PC-9 (cell line): ENCODE measurements at places on chromosomes 2 and 18. TPM values are rescaled to one million over a fixed set of nuclear protein-coding genes. Genes with fewer than 3 reads are reported as not detected.

DNA sequence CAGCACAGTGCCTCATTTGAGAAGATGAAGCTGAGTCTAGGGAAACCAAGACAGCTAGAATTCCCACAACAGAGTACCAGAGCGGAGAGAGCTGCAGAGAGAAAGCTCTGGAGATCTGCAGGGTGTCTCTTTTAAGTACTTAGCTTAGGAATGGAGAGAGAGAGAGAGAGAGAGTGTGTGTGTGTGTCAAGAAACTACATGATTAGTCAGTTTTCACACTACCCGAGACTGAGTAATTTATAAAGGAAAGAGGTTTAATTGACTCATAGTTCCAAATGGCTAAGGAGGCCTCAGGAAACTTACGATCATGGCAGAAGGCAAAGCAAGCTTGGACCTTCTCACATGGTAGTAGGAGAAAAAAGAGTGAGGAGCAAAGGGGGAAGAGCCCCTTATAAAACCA is 64.0 kb downstream of the HIBCH start:
- no peaks in the 10 kb centered on the region for H3K4me1 ChIP-seq
- no peaks in the 10 kb centered on the region; the same call in 1 of the 2 replicates for H3K36me3 ChIP-seq
- DNase-seq = no peak
- no peak overlapping the region for H3K27ac ChIP-seq
- H3K27me3 ChIP-seq = no peaks in the 10 kb centered on the region

- H3K4me1 ChIP-seq = peaks cover 12% of the 10 kb centered on the region; the same call in 1 of the 2 replicates
- no peak overlapping the region for H3K27ac ChIP-seq
- H3K27me3 ChIP-seq = no peaks in the 10 kb centered on the region
Measured at GRCh38 chr2:229300790-229301189, 29.7 kb upstream of the PID1 start.

Gene PLA2R1
- 0.33 and 0.40 TPM in 2 replicates for total RNA-seq

DNA sequence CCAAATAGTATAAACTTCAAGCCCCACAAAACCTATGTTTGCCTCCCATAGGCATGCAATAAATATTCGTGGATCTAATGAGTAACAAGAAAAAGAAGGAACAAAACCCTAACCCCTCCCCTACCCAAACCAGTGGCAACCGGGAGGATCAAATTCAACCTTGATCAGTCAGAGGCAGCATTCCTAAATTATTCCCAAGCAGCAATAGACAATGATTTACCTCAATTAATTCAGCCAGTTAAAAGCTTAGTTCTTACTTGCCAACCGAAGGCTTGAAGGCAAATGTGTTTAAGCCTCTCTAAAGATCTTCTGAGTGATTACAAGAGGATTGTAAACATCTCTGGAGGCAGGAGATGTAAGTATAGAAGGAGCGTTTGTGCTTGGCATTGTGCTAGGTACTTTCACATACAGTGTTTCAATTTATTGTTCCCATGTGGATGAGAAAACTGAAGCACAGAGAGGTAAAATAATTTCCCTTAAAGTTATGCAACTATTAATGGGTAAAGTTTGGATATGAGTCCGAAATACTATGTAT is 197.7 kb downstream of the MTX2 start:
- no peak overlapping the region for H3K4me3 ChIP-seq
- DNase-seq = no peak
- no peaks in the 10 kb centered on the region for H3K27me3 ChIP-seq
- H3K36me3 ChIP-seq = no peaks in the 10 kb centered on the region

DNA sequence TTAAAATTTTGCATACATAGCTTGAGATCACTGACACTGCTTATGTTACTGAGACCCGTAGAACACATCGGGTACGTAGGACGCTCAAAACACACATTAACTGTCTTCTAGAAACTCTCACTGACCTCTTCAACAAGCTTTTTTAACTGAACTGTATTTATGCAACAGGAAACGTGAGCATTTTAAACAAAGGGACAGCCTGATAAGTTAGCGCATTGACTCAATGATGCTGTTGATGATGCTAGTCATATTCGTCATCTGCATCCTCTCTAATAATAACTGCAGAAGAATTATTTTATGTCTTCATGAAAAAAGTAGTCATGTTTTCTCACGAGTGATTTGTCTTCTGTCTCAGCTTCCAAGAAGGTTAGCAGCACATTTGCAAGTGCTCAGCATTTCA is 824.0 kb downstream of the DCDC2C start:
- no peaks in the 10 kb centered on the region for H3K36me3 ChIP-seq
- no peaks in the 10 kb centered on the region for H3K27me3 ChIP-seq
- no peak overlapping the region for H3K4me3 ChIP-seq
- no peak overlapping the region for H3K27ac ChIP-seq
- no peaks in the 10 kb centered on the region for H3K4me1 ChIP-seq
- no peak for DNase-seq

DNA sequence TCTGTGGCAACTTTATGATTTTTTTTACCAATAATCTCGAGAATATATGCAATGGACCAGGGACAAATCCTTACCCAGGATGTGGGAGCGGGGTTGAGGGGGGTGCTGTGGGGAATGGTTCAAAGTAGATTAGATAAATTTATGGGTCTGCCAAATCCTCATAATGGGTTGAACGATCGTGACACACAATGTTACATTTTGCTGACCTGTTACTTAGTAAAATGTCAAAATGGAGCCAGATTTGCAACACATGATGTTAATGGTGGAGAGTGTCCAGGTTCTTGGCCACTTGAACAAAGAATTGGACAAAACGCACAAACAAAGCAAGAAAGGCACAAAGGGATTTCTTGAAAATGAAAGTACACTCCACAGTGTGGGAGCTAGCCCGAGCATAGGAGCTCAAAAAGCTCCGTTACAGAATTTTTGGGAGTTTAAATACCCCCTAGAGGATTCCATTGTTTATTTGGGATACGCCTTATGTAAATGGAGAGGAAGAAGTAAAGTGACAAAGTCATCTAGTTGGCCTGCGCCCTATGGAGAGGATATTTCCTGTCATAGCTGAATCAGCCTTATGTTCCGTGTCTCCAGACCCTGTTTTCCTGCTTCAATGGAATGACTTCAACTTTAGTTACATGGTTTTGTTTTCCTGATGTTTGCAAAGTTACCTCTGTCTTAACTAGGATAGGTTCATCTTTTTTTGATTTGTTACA is 776.0 kb downstream of the DCC start:
- no peaks in the 10 kb centered on the region for H3K36me3 ChIP-seq
- no peaks in the 10 kb centered on the region for H3K4me1 ChIP-seq
- DNase-seq = no peak
- H3K27ac ChIP-seq = no peak overlapping the region
- H3K27me3 ChIP-seq = no peaks in the 10 kb centered on the region

Gene SGPP2
- total RNA-seq = 0.57 and 1.1 TPM in 2 replicates

DNA sequence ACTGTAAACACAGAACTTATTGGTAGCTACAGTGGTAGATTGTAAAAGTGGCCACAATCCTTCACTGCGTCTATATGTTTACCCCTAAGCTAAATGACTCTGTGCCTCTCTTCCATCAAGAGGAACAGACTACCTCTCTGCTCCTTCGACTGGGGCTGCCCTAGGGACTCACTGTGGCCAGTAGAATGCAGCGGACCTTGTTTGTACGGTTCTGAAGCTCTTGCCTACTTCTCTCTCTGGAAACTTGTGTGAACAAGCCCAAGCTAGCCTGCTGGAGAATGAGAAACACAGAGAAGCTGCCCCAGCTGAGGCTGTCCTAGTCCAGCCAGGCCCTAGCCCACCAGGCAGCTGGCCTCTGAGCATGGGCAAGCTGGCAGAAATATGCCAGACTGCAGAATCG is 140.8 kb upstream of the SLC1A4 start:
- no peaks in the 10 kb centered on the region for H3K27me3 ChIP-seq
- H3K4me1 ChIP-seq = peaks cover 23% of the 10 kb centered on the region
- H3K36me3 ChIP-seq = no peaks in the 10 kb centered on the region
- no peak overlapping the region for H3K4me3 ChIP-seq

DNA sequence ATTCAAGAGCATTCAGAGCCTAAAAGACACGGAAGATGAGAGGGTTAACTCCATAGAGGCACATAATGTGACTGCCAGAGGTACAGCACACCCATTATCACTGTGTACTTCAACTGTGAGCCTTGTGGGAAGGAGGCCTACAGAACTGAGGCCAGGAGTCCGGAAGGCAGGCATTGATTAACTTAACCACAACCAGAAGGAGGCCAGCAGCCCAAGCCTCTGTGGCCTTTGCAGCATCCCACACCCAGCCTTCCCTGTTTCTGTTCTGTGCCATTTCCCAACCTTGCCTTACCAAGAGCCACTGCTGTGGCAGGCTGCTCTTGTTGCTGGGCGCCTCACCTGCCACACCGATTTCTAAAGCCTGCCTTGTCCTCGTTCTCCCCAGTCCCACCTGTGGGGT is 27.2 kb downstream of the SIGLEC15 start:
- no peaks in the 10 kb centered on the region for H3K27me3 ChIP-seq
- DNase-seq = no peak
- H3K4me3 ChIP-seq = no peak overlapping the region

Gene SERPINB13
- not detected in 2 replicates for total RNA-seq

Gene GRP
- total RNA-seq = not detected in 2 replicates

- H3K4me1 ChIP-seq = no peaks in the 10 kb centered on the region
- DNase-seq = no peak
- no peaks in the 10 kb centered on the region for H3K27me3 ChIP-seq
- H3K4me3 ChIP-seq = no peak overlapping the region
- no peaks in the 10 kb centered on the region for H3K36me3 ChIP-seq
- H3K27ac ChIP-seq = no peak overlapping the region
Measured at GRCh38 chr2:167537743-167538142, 649.5 kb downstream of the XIRP2 start.

DNA sequence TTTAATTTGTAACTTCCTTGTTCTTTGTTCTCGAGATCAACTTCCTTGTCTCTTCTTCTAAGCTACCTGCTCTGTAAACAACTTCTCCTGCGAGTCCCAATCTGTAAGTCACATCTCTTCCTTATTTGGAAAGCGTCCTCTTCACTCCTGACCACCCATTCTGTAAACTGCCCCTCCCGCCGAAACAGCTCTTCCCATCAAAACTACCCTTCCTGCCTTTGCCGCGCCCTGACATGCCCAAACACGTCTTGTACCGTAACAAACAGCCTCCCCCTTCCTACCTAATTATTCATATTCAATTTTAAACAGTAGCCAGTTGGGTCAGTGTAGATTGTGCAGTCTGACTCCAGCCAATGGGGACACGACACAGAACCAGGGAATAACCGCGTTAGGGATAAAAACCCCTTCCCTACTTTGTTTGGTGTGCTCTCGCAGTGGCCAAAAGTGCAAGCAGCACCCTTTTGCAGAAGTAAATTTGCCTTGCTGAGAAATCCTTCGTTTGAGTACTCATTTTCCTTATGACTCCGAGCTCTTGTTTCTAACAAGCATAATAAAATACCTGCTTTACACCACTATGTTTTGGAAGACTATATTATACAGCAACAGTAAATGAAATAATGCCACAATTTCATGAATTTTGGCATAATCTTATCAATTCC is 39.8 kb downstream of the PIAS2 start:
- H3K4me3 ChIP-seq = no peak overlapping the region
- H3K27ac ChIP-seq = no peak overlapping the region
- no peaks in the 10 kb centered on the region for H3K4me1 ChIP-seq
- no peak for DNase-seq

GRCh38 chr2:104177179-104177578 is 676.7 kb upstream of the POU3F3 start:
- DNase-seq = no peak
- no peaks in the 10 kb centered on the region for H3K36me3 ChIP-seq
- no peak overlapping the region for H3K27ac ChIP-seq
- H3K4me3 ChIP-seq = no peak overlapping the region

Gene RNPEPL1
- 101 and 125 TPM in 2 replicates for total RNA-seq

Gene UGT1A6
- 549 and 643 TPM in 2 replicates for total RNA-seq

GRCh38 chr2:7430869-7431641 is 513.8 kb downstream of the RNF144A start:
- DNase-seq = no peak
- H3K27me3 ChIP-seq = peaks cover 47% of the 10 kb centered on the region; the same call in 1 of the 2 replicates
- H3K4me1 ChIP-seq = no peaks in the 10 kb centered on the region

GRCh38 chr2:106085181-106085940 is 108.7 kb downstream of the UXS1 start:
- no peak for DNase-seq
- no peaks in the 10 kb centered on the region for H3K27me3 ChIP-seq
- no peaks in the 10 kb centered on the region for H3K36me3 ChIP-seq
- no peak overlapping the region for H3K4me3 ChIP-seq

DNA sequence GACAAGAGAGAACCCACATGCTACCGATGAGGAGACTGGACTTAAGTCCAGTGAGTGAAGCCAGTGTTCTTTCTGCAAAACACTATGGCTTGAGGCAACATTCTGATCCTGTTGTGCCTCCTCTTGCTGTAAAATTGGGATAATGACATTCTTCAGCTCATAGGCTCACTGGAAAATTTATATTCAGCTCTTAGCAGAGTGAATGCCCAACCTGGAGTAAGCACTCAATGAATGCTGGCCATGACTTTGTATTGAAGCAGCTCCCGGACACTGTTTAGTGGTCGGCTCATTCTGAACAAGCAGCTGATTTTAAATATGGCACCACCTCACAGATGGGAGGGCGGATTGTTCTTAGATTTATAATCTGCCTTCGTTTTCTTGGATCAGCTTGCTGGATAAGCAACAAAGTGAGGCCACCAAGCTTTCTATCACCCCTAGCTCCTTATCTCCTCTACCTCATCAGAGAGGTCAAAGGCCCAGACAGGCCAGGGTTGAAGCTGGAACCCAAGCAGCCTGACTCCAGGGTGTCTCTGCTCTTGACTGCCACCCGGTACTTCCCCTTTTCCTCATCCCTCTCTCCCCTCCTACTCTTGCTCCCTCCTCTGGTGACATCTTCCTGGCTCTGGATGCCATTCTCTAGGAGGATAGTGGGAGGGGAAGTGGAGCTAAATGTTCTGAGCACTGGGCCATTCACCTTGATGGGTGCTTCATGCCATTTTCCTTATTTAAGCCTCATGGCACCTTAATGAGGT is 11.5 kb downstream of the SLC9A4 start:
- H3K4me1 ChIP-seq = peaks cover 33% of the 10 kb centered on the region
- DNase-seq = no peak
- no peak overlapping the region for H3K27ac ChIP-seq

Gene LCT
- total RNA-seq = not detected in 2 replicates

Gene ALPG
- 0.76 and 1.2 TPM in 2 replicates for total RNA-seq

DNA sequence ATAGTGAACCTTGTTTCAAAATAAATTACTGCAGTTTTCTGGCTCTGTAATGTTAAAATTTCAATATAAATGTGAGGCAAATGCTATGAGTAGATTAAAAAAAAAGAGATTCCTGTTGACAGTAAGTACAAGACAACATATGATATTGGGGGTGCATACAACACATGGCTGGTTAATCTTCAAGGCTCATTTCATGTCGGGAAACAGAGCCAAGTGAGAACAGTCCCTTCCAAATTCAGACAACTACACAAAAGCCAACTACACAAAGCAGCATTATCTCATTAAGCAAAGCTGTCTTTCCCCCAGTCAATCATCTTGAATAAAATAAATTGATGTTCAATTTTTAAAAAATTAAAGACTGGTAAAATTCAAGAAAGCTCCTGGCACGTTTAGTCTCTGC is 549.2 kb downstream of the CCDC85A start:
- DNase-seq = no peak
- H3K27me3 ChIP-seq = no peaks in the 10 kb centered on the region
- no peaks in the 10 kb centered on the region for H3K36me3 ChIP-seq
- H3K4me1 ChIP-seq = no peaks in the 10 kb centered on the region
- H3K4me3 ChIP-seq = no peak overlapping the region

GRCh38 chr2:74708296-74708695 is 54.2 kb downstream of the SEMA4F start:
- no peak overlapping the region for H3K4me3 ChIP-seq
- DNase-seq = no peak
- H3K27me3 ChIP-seq = no peaks in the 10 kb centered on the region
- no peaks in the 10 kb centered on the region for H3K36me3 ChIP-seq

- H3K4me1 ChIP-seq = no peaks in the 10 kb centered on the region
- H3K36me3 ChIP-seq = no peaks in the 10 kb centered on the region
- no peak overlapping the region for H3K27ac ChIP-seq
- H3K4me3 ChIP-seq = no peak overlapping the region
- H3K27me3 ChIP-seq = peaks cover 62% of the 10 kb centered on the region
Measured at GRCh38 chr2:238939521-238940403, 91.9 kb downstream of the TWIST2 start.

Gene GCG
- total RNA-seq = not detected in 2 replicates
